ENCODE measurements at places on chromosomes 5 and 9.

DNA sequence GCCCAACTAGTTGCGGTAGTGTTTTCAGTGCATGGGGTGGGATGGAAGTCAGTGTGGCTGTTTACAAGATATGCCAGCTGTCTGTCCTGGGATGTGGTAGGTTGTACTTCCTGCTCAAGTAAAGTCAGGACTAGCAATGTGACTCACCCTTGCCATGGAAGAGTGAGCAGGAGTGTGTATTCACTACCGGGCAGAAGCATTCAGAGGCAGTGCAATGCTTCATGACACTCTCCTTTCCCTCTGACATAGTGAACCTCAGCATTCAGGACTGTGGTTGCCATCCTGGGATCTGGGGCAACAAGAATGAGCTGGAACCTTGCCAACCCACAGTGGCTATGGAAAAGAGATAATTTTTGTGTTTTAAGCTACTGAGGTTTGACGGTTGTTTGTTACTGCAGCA is 68.9 kb downstream of the BOD1 start:
- DNase-seq, result no peak

- DNase-seq, result no peak
Measured at GRCh38 chr5:116626945-116627679, 52.5 kb upstream of the SEMA6A start.

DNA sequence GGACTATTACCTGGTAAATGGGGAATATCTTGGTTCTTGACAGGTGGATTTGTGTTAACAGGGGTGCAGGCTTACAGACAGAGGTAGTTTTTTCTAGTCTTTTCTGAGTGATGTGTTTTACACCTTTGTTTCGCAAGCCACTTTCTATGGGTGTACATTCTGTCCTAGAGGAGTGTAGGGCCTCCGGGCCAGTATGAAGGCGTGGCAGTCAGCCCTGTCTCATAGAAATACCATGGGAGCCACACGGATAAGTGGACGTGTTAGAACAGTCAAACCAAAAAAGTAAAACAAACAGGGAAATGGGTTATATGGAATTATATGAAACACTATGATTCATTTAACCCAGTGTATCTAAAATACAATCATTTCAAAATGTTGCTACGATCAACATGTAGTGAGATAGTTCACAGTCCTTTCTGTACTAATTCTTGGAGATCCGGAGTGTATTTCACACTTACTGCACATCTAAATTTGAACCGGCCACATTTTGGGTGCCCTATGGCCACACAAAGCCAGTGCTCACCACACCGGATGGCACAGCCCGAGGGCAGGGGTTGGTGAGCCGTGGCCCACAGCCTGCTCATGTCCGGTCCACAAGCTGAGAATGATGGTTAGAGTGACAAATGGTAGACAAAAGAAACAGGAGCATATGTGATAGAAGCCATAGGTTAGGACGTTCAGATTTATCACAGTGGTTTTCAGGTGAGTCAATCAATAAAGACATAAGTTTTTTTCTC is 80.1 kb upstream of the IRX4 start:
- no peak for DNase-seq

- no peak for DNase-seq
Measured at GRCh38 chr5:148950892-148951291, 112.0 kb downstream of the SH3TC2 start.

GRCh38 chr5:42951293-42951840 is 88.8 kb downstream of the ANXA2R start:
- no peak for DNase-seq

DNA sequence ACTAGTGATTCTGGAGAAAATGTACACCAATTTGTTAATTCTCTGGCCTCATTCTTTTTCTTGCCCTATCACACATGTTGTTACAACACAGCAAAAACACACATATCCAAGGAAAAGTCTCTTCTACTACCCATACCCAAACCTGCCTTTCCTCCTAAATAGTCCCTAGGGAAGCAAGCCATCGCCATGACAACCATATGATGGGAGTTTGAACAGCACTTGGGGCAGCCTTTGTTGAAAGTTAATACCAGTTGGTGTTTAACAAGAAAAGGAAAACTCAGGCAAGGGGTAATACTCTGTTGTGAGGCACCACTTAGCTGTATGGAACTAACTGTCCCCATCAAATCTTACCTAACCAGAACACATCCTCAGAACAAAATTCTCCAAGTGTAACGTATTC is 1.7 kb downstream of the TRPM3 start:
- no peak for DNase-seq

DNA sequence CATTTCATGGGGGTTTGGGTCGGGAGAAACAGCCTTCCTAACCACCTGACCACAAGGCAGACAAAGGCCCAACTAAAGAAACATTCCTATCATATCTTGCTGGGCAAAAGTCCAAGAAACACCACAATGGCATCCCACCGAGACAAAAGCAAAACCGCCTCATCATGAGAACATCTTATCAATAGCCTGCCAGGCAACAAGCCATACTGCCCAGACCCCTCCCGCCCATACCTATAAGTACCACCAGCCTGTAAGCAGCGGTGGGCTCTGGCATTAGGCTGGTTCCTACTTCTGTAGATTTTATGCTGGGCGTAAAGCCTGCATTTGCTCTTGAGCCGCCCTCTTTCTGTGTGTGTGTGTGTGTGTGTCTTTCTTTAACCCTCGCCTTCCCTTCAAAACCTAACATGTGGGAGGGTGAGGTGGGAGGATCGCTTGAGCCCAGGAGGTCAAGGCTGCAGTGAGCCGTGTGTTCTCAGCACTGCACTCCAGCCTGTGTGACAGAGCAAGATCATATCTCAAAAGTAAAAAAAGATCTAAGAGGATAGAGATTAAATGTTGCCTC is 56.9 kb downstream of the PDE6A start:
- no peak for DNase-seq

DNA sequence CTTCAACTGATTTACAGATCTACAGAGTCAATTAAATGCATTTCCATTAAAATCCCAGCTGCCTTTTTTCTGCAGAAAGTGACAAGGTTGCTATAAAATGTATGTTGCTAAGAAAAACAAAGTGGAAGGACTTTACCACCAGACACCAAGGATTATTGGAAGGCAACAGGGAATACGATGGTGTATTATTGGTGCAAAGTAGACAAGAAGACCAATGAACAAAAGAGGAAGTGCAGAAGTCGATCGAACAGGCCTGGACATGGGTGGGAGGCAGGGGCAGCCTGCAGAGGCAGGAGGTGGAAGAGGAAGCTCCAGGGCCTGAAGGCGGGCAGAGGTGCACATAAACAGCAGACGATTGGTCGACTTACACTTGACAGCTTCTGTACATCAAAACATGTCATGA is 10.6 kb upstream of the SLC6A19 start:
- DNase-seq, result no peak

- DNase-seq, result no peak
Measured at GRCh38 chr9:95732802-95733688, 142.4 kb upstream of the ERCC6L2 start.

GRCh38 chr5:107607196-107607595 is 63.5 kb downstream of the EFNA5 start:
- DNase-seq, result no peak

GRCh38 chr5:22596404-22596970 is 256.7 kb downstream of the CDH12 start:
- DNase-seq, result no peak
